Neural crest cell (in vitro differentiated cells): ENCODE measurements at places on chromosomes 12 and 14. TPM values are rescaled to one million over a fixed set of nuclear protein-coding genes. Genes with fewer than 3 reads are reported as not detected.

GPR135 gene
- 3.3 and 3.5 TPM in 2 replicates for total RNA-seq

TMCC3 gene
- 3.4 and 3.8 TPM in 2 replicates for total RNA-seq

SLC6A13 gene
- total RNA-seq = 0.27 and 0.30 TPM in 2 replicates

CEBPE gene
- not detected in 2 replicates for total RNA-seq

- no peak for DNase-seq
Observed at GRCh38 chr12:18262514-18262913, 1.2 kb downstream of the PIK3C2G start.

DNA sequence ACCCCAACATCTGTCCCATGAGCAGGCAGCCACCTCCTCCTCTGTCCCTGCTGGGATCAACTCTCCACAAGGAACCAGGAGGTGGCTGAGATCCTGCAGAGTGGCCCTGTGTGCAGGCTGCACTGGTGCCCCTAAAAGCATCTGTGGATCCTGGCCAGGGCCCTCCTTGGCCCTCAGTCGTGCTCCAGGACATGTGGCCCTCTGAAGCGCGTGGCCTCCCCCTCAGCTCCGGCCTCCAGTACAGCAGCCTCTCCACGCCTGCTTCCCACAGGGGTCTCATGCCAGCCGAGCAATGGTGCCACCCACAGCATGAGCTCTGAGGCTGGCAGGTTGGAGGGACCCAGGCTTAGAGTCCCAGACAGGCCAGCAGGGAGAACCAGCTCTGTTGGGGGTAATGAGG is 77.4 kb upstream of the NOS1 start:
- no peak for DNase-seq

GRCh38 chr12:4584896-4585295 is 22.9 kb downstream of the DYRK4 start:
- no peak for DNase-seq

- no peak for DNase-seq
Observed at GRCh38 chr12:70691018-70691672, 53.9 kb upstream of the PTPRB start.

DNA sequence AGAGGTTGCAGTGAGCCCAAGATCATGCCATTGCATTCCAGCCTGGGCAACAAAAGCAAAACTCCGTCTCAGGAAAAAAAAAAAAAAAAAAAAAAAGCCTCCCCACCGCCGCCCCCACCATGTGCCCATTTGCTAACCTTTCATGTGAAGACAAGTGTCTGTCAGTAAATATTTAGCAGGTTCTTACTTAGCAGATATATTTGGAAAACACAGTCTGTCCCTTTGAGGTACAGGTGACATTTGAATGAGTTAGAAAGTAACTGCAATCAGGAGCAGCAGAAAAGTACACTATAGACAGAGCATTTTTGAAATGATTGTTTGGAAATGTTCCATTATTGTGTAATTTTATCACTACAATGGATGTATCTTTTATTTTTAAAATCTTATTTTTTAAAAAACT is 119.7 kb downstream of the FGD4 start:
- DNase-seq = no peak

DNA sequence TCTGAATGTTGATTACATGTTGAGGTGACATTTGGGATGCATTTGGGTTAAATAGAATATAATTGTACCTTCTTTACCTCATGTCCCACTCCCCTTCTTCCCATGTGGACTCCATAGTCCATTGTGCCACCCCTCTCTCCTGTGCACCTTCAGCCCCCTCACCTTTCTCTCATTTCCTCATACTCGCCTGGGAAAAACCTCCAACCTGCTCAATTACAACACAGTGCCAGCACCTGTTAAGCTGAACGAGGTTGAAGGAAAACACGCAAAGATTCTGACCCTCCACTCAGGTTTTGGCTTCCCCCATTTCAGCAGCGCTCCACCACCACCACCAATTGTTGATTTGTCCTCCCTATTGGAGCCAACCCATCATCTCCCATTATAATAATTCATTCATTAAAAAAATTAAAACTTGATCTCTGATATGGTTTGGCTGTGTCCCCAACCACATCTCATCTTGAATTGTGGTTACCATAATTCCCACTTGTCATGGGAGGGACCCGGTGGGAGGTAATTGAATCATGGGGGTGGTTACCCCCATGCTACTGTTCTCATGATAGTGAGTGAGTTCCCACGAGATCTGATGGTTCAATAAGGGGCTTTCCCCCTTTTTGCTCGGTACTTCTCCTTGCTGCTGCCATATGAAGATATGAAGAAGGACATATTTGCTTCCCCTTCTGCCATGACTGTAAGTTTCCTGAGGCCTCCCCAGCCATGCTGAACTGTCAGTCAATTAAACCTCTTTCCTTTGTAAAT is 33.7 kb upstream of the PPP2R5C start:
- no peak for DNase-seq

DNA sequence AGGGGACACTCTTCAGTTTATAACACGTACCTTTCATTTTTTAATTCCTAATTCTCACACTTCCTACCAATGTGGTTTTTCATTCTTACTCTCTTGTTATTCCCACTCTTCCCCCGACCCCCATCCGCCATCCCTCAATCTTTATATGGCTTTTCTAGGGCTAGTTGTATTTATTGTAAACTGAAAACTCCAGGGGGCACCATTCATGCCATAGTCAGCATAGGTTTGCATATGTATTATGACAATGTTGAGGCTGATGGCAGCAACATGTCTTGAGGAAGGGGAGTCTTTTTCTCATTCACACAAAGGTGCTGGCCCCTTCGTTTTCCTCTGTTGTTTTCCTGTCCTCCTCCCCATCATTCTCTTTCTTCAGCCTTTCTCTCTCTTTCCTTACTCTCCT is 27.7 kb upstream of the LTA4H start:
- no peak for DNase-seq

DNA sequence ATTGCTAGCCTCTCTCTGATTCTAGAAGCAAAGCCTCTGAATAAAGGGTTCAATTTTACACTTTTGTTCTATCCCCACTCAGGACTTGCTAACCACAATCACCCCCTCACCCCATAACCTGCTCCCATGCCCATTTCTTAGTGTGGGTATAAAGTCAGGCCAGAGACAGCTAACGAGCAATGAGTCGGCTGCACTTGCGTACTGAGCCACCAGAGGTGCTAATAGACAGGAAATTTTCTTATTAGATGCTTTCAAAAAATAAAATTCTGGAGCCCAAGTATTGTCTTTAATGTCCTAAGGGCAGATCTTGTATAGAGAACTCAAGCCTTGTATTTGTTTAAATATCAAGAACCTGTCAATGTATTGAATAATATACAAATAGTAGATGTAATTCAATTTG is 256.9 kb downstream of the SYT1 start:
- DNase-seq = no peak
